ENCODE measurements at places on chromosomes 3 and 15. TPM values are rescaled to one million over a fixed set of nuclear protein-coding genes. Genes with fewer than 3 reads are reported as not detected.

- no peak overlapping the region for H3K4me3 ChIP-seq
- no peak for DNase-seq
- no peaks in the 10 kb centered on the region for H3K36me3 ChIP-seq
- no peaks in the 10 kb centered on the region for H3K4me1 ChIP-seq
Observed at GRCh38 chr3:72157748-72158638, 373.0 kb upstream of the PROK2 start.

DNA sequence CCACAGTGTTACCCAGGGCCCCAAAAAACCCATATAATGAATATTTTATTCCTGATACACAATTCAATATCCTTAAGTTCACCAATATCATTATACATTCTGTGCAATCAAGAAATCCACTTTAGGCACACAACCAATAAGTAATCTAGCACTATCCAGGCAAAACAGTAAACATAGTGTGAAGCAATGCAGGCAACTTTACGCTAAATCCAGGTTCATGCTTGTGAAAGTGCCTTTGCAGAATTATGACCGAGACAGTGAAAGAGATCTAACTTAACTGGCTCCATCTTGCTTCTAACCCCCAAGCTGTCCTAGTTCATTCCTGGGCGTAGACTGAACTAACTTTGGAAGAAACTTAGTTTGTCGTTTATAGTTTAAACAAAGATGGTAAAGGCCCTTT lies 34.2 kb upstream of the INO80 start:
- H3K27me3 ChIP-seq: no peaks in the 10 kb centered on the region
- no peak for DNase-seq
- H3K36me3 ChIP-seq: no peaks in the 10 kb centered on the region
- H3K4me3 ChIP-seq: no peak overlapping the region
- no peak overlapping the region for H3K27ac ChIP-seq

GRCh38 chr3:47712398-47712797 lies 69.3 kb downstream of the SMARCC1 start:
- H3K4me3 ChIP-seq: no peak overlapping the region
- H3K27ac ChIP-seq: no peak overlapping the region
- no peaks in the 10 kb centered on the region for H3K27me3 ChIP-seq
- H3K4me1 ChIP-seq: no peaks in the 10 kb centered on the region
- DNase-seq: no peak

Gene ADGRG7
- 0.21 TPM for total RNA-seq

All from uterus (tissue), 4 donors.